ENCODE measurements at places on chromosomes 2 and 18. TPM values are rescaled to one million over a fixed set of nuclear protein-coding genes. Genes with fewer than 3 reads are reported as not detected.

ARL4C gene
- total RNA-seq, result 151 TPM

GLB1L gene
- total RNA-seq, result 8.1 TPM

CARF gene
- total RNA-seq, result 8.0 TPM

TRAPPC12 gene
- 78.7 TPM for total RNA-seq

- H3K36me3 ChIP-seq, result no peaks in the 10 kb centered on the region
- no peak for DNase-seq
- H3K27me3 ChIP-seq, result no peaks in the 10 kb centered on the region
- no peak overlapping the region for H3K27ac ChIP-seq
- H3K4me1 ChIP-seq, result no peaks in the 10 kb centered on the region
- no peak overlapping the region for H3K4me3 ChIP-seq
Observed at GRCh38 chr2:151919786-151920185, 91.6 kb upstream of the ARL5A start.

DNA sequence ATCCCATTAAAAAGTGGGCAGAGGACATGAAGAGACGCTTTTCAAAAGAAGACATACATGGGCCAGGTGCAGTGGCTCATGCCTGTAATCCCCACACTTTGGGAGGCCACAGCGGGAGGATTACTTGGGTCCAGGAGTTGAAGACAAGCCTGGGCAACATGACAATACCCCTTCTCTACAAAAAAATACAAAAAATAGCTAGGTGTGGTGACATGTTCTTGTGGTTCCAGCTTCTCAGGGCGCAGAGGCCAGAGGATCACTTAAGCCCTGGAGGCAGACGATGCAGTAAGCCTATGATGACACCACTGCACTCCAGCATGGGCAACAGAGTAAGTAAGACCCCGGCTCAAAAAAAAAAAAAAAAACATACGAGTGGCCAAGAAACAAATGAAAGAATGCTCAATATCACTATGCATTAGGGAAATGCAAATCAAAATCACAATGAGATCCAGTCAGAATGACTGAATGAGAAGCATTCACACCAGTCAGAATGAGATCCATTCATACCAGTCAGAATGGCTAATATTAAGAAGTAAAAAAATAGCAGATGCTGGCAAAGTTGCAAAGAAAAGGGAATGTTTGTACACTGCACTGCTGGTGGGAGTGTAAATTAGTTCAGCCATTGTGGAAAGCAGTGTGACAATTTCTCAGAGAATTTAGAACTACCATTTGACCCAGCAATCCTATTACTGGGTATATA lies 550.2 kb upstream of the SLC39A10 start:
- no peak overlapping the region for H3K4me3 ChIP-seq
- DNase-seq, result no peak
- no peaks in the 10 kb centered on the region for H3K27me3 ChIP-seq
- H3K4me1 ChIP-seq, result no peaks in the 10 kb centered on the region
- H3K27ac ChIP-seq, result no peak overlapping the region

SLC30A3 gene
- 0.59 TPM for total RNA-seq

- H3K4me3 ChIP-seq, result no peak overlapping the region
- DNase-seq, result no peak
- no peak overlapping the region for H3K27ac ChIP-seq
- no peaks in the 10 kb centered on the region for H3K27me3 ChIP-seq
Observed at GRCh38 chr2:120236791-120237190, 13.6 kb upstream of the TMEM185B start.

GRCh38 chr2:168146892-168147810 lies 100.2 kb downstream of the STK39 start:
- no peaks in the 10 kb centered on the region for H3K4me1 ChIP-seq
- no peaks in the 10 kb centered on the region for H3K27me3 ChIP-seq
- H3K27ac ChIP-seq, result no peak overlapping the region

- H3K4me1 ChIP-seq, result no peaks in the 10 kb centered on the region
- H3K27ac ChIP-seq, result no peak overlapping the region
- no peak for DNase-seq
- peaks cover 10% of the 10 kb centered on the region for H3K36me3 ChIP-seq
- H3K27me3 ChIP-seq, result no peaks in the 10 kb centered on the region
Observed at GRCh38 chr2:161384864-161385263, 31.2 kb upstream of the TBR1 start.

GRCh38 chr18:29309366-29309765 lies 1132.4 kb upstream of the CDH2 start:
- H3K27me3 ChIP-seq, result no peaks in the 10 kb centered on the region
- no peaks in the 10 kb centered on the region for H3K4me1 ChIP-seq

All from Panc1 (cell line).